Sigmoid colon (tissue), 7 donors: ENCODE measurements at places on chromosomes 3 and 15. TPM values are rescaled to one million over a fixed set of nuclear protein-coding genes. Genes with fewer than 3 reads are reported as not detected.
A peak's percentile ranks its signal among the peaks of the same experiment; 100 is the strongest.

- DNase-seq, result peak; percentile 33
Observed at GRCh38 chr3:133843634-133844033, 38.0 kb downstream of the SRPRB start.

GRCh38 chr15:26720546-26720945, 52.3 kb downstream of the GABRB3 start:
- no peak for DNase-seq

DNA sequence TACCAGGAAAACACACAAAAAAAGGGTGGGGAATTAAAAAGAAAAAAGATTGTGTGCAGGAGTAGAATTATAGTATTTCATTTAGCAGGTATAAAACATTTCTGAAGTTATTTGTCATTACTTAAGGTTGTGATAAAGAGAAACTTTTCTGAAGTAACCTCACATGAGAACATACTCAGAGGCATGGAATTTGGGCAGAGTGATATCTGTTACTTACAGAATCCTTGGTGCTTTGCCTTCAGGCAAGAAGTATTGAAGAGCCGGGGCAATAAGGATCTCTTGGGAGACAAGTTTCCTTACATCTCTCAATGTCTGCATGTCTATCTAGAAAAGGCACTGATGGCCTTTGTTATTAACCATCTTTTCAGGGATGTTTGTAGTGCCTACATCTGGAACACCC, 179.7 kb upstream of the ROBO1 start:
- DNase-seq, result no peak

- DNase-seq, result no peak
Observed at GRCh38 chr3:168021737-168022450, 73.8 kb downstream of the GOLIM4 start.

DNA sequence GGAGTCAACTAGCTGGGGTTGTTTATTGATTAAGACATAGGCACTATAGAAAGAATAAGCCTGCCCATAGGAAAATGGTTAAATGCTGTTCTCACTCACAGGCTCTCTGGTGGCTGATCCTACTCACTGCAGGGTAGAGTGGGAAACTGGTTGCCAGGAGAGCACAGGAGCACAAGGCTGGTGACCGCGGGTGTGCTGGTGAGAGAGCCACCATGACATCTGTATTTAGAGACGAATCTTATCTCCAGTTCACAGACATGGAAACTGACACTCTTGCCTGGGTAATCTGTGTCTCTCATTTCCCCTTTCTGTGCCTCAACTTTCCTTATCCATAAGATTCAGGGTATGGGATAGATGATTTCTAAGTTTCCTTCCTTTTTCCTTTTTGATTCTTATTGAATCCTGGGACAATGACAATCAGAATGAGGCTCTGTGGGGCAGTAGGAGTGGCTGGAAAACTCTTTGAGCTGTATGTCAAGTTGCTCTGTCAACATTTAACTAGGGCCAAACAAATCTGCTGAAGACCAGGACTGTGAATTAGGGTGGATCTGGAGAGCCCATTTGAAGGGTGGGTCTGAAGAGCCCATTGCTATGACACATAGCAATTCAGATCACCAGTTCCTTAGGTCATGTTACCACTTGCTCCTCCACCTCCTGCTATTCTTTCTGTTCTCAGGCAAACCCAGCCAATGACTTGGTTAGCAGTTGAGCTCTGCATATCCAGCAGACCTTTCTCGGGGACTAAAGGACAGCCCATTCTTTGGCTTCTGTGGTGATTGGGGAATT, 286.1 kb upstream of the TBL1XR1 start:
- DNase-seq, result no peak

Gene ASB14
- not detected for polyA plus RNA-seq

Gene ARHGEF26
- polyA plus RNA-seq, result 6.6 TPM

Gene KY
- polyA plus RNA-seq, result not detected
